Stimulated activated CD4-positive, alpha-beta T cell treated with anti-CD3 and anti-CD28 coated beads, Interleukin-12 subunit alpha, Interleukin-12 subunit beta, amount 100 ng/mL, for 24 hours (primary cell): ENCODE measurements at places on chromosomes 6 and 20.

- no peak for DNase-seq
Measured at GRCh38 chr6:36319436-36319762, 17.3 kb downstream of the BNIP5 start.

DNA sequence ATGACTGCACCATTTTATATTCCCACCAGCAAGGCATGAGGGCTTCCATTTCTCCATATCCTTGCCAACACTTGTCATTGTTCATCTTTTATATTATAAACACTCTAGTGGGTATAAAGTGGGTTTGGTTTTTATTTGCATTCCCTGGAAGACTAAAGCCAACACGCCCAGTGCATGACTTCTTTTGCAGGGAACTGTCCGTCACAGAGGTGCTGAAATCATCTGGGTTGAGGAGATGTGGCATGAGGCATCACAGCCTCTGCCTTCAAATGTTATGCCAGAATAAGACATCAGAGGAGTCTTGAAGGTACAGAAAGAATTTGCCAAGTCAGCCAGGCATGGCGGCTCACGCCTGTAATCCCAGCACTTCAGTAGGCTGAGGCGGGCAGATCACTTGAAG, 29.9 kb upstream of the FAM210B start:
- DNase-seq: no peak

DNA sequence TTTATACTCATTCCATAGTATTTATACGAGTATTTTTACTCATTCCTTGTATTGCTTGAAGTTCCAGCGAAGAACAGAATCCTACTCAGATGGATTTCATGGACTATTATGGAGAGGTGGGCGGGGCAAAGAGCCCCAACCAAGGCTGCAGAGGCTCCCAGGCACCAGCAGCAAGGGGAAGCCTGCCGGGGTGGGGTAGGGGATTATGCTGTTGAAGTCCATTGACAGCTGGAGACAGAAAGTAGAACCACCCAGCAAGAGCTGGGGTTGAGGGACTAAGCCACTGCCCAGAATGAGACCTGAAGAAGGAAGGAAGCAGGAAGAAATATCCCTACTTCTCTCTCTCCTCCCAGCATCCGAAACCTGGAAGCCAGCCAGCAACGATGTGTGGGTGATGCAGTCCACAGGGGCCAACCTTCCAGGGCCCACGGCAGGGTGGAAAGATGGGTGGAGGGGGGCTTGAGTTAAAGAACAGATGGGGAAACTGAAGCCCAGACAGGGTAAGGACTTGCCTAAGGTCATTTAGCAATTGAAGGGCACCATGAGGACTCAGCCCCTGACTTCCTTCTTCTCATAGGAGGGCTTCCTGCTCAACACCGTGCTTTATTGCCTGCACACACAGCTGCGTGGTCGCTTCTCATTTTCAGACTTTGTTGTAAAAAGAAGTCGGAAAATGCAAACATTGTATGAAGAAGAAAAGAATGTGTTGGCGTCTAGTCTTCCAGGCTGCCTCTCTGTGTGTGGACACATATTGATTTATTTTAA, 18.3 kb upstream of the GTSF1L start:
- DNase-seq: no peak

- no peak for DNase-seq
Measured at GRCh38 chr6:7267071-7267465, 45.9 kb downstream of the SSR1 start.

GRCh38 chr6:111938710-111939109, 65.5 kb upstream of the FYN start:
- no peak for DNase-seq

GRCh38 chr6:331622-332521, 39.6 kb downstream of the DUSP22 start:
- no peak for DNase-seq
